Activated CD4-positive, alpha-beta T cell treated with anti-CD3 and anti-CD28 coated beads, Interleukin-10, Interleukin-2, amounts not matched to agents 100 ng/mL and 50 ng/mL, durations not matched to agents 16 hours and 8 hours (primary cell): ENCODE measurements at places on chromosomes 12 and 14.

GRCh38 chr12:60174941-60175340 lies 579.1 kb downstream of the SLC16A7 start:
- no peak for DNase-seq

GRCh38 chr12:20493934-20494333 lies 125.6 kb downstream of the PDE3A start:
- no peak for DNase-seq

DNA sequence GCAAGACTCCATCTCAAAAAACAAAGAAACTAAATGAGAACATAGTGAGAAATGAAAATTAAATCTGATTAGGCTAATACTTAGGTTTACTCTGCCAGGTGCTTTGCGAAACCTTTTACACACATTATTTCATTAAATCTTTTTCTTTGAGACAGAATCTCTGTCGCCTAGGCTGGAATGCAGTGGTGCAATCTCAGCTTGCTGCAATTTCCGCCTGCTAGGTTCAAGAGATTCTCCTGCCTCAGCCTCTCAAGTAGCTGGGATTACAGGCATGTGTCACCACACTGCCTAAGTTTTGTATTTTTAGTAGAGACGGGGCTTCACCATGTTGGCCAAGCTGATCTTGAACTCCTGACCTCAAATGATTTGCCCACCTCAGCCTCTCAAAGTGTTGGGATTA lies 21.9 kb upstream of the EEA1 start:
- DNase-seq = no peak

DNA sequence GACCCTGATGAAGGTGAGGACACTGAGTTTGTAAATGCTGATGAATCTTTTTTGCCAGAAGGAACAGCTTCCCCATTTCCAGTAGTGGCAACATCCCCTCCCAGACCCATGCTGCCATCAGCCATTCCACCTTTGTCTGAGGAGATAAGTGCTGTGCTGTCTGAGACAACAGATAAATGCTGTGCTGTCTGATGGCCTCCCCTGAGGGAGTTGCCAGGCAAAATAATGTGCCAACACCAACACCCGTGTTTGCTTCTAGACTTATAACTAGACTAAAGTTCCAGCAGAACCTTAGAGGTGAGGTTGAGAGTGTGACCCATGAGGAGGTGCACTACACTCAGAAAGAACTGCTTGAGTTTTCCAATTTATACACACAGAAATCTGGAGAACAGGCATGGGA lies 349.5 kb downstream of the C12orf75 start:
- no peak for DNase-seq
